HCT116 (cell line): ENCODE measurements at places on chromosomes 12 and 14. TPM values are rescaled to one million over a fixed set of nuclear protein-coding genes. Genes with fewer than 3 reads are reported as not detected.
A peak's percentile ranks its signal among the peaks of the same experiment; 100 is the strongest.

The LGMN gene
- total RNA-seq: 44.9 TPM

The PKP2 gene
- total RNA-seq: 21.5 TPM

The RND1 gene
- total RNA-seq: 2.0 TPM

The PDE3A gene
- total RNA-seq: 0.12 TPM

The KRT73 gene
- total RNA-seq: not detected

GRCh38 chr14:31219169-31219568 lies 11.6 kb upstream of the HECTD1 start:
- DNase-seq: no peak

DNA sequence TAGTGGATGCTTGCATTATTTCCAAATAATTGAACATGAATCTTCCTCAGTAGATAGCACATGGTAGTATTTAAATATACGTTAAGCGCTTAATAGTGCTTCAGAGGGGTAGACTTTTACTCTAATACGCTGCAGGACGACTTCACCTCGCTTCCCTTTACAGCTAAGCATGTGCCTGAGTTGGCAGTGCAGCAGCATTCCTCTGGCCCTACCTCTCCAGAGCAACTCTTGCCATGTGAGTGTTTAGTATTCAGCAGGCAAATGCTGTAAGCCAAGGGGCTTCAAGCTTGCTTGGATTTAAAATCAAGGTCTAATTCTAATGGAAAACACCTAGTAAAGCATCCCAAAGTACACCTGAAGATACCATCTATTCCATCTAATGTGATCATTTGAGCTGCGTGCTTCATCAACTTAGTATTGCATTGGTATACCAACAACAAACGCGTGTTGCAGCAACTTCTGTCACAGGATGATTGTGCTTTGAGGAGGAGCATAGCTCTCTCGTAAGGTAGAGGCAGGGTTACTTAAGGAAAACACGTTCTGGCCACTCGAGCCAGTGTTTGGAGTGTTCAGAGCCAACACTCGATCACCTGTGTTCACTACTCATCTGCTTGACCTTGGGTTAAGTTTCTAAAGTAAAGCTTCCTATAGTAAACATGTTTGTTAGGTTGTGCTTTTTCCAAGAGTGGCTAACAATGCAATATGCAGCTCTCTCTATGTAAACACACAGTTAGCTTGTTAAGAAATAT lies 60.6 kb downstream of the PIWIL1 start:
- no peak for DNase-seq

- DNase-seq: no peak
These were observed 9.5 kb downstream of the CDKN1B start for GRCh38 chr12:12726555-12727093.

DNA sequence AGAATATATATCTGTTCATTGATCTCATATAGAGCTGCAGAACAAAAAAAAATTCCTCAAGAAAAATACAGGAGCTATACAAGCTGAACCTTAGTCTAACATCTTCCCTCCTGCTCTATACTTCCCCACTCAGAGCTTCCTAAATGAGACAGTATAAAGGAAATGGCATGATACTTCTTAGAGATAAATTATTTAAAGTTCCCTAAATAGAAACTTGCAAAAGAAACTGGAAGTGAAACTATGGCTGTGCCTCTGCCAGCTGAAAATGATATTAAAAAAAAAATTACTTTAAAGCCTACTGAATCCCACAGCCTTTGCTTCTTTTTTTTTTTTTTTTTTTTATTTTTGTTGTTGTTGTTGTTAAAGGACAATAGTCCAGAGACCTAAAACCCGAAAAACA lies 11.6 kb upstream of the NEK9 start:
- DNase-seq: no peak

GRCh38 chr12:18468246-18469075 lies 207.1 kb downstream of the PIK3C2G start:
- no peak for DNase-seq

DNA sequence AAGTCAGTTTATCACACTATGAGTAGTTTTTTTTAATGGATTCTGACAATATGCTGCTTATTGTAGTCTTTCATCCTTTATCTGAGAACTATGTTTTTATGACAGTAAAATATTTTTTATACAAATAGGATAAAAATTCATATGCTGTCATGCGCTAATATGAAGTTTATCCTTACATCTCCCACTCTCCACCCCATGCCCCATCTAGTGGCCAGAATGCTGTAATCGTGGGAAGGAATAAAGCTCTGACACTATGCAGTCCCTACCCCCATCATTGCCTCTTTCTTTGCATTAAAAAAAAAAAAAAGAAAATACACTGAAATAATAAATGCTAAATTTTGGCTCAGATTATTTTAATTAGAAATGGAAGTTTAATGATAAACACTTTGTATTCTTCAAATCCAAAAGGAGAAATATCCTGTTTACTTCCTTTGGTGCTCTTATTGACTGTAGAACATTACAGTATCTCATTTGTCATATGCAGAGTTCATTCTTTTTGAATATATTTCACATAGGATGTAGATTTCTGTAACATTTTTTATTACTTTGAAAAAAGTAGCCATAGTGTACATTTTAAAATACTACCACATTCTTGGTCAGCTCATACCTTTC lies 145.9 kb upstream of the SLCO1C1 start:
- DNase-seq: peak; percentile 34

DNA sequence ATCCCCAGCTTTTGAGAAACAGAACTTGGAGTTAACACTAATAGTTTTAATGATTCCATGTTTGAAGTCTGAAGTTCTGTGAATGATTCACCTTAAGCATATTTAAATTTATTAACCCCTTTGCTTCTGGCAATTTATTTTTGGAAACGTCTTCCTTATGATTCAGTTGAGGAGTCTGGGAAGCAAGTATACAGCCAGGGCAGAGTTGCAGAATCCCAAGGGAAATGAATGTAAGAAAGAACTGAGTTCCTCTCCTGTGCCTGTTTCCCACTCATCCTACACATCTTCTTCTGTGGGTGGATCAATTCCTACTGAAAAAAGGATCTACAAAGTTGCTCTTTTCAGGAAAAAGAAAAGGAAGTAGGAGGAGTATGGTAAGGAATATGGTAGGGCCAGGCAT lies 108.2 kb upstream of the CCDC91 start:
- DNase-seq: no peak

DNA sequence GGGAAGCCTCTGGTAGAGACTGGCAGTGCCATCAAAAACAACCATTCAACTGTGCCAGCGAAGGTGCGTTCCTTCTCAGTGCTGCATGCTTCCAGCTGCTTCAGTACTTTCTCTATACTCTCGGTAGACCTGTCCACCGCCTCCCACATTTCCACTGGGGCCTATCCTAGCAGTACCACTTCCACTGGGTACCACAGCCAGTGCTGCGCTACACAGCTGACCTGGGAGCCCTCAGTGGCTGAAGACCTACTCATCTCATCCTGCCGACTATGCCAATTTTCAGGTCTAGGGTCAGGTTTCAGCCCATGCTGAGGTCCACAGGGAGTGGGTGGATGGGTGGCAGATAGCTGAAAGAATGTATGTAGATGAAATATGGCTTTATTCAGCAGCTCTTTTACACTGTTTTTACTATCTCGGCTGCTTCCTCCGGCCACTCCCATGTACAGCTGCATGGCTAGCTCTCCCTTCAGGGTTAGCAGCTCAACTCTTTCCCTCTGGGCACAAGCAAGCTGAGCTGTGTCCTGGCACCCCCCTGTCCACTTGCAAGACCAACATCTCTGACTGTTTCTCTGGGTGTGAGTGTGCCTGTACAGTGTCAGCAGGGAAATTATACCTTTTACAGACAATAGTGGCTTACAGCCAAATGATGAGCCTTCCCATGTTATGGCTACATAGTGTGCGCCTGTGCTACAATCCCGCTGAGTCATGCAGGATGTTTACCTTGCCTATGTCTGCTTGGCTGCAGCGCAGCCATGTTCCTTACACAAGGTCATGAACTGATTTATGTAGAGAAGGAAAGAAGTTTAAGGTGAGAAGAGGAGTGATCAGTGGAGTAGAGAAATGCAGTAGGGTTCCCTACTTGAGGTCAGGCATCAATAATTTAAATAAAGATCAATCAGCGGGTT lies 125.7 kb upstream of the DDHD1 start:
- no peak for DNase-seq

- DNase-seq: no peak
These were observed 106.6 kb upstream of the AMN1 start for GRCh38 chr12:31835276-31835882.

GRCh38 chr12:27293463-27293862 lies 39.2 kb upstream of the BMAL2 start:
- DNase-seq: no peak

- no peak for DNase-seq
These were observed 135.7 kb downstream of the CNTN1 start for GRCh38 chr12:40827683-40828592.

DNA sequence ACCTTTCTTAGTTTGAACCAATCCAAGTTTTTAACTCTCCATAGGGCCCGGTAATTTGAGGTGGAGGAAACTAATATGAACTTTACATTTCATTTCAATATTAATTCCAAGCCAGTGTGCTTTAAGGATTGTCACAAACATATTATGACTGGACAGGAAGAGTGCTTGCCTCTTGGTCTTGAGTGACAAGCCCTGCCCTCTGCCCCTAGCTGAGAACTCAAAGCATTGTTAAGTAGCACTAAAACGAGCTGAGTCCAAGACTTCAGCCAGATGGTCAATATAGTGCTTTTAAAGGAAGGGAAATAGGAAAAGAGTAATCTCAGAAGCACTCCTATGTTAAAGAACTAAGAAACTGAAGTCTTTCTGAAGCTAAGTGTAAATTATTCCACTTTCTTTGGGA lies 17.1 kb downstream of the TRMT5 start:
- DNase-seq: no peak

GRCh38 chr14:81367563-81367962 lies 32.6 kb downstream of the STON2 start:
- no peak for DNase-seq

- no peak for DNase-seq
These were observed 196.9 kb downstream of the KITLG start for GRCh38 chr12:88383405-88383804.

DNA sequence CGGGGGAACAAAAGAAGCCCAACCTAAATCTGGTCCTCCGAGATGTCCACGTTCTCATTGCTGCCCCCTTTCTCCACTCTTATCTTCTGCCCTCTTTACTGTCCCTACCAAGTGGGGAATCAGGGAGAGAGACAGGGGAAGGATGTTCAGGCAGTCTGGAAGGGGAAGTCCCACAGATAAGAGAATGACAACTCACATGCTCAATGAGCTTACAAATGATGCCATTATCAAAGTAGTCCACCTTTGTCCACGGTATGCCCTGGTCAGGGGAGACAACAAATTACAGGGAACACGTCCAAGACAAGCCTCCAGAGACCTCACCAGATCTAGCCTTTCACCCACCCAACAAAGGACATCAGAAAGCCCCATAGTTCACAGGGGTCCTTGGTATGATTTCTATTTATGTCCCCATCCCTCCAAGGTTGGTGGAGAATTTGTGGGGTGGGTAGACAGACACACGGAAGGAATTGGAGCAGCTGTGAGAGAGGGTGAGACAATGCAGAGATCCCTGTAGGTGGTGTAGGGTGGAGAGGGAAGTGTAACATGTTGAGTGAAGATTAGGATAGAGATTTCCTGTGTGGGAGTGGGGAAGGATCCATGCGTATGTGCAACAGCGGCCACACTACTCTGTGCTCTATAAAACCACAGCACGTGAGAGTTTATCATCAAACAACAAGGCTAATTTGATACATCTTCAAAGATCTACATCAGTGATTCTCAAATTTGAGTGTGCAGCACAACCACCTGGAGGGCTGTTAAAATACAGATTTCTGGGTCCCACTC lies 10.7 kb downstream of the MYO1A start:
- no peak for DNase-seq

- no peak for DNase-seq
These were observed 301.6 kb downstream of the CACNA1C start for GRCh38 chr12:2354151-2354991.

DNA sequence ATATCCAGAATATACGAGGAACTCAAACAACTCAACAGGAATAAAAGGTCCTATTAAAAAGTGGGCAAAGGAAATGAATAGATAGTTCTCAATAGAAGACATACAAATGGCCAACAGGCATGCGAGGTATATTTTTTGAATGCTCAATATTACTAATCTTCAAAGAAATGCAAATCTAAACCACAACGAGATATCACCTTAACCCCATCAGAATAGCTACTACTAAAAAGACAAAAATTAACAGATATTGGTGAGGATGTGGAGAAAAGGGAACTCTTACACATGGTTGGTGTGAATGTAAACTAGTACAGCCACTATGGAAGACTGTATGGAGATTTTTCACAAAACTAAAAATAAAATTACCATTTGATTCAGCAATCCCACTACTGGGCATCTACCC lies 99.2 kb downstream of the TMEM260 start:
- no peak for DNase-seq

DNA sequence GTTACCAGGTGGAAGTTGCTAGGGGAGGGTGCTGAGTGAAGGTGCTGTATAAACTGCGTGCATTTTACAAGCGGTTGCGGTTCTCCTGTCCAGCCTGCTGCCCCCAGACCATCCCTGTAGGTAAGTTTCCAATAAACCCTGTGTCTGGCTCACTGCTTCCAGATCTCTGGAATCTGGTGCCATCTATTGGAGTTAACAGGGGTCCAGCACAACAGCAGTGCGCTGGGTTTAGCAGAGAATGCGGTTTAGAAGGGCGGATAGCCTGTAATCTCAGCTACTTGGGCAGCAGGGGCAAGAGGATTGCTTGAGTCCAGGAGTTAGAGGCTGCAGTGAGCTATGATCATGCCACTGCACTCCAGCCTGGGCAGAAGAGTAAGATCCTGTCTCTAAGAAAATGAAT lies 4.9 kb downstream of the AACS start:
- no peak for DNase-seq

DNA sequence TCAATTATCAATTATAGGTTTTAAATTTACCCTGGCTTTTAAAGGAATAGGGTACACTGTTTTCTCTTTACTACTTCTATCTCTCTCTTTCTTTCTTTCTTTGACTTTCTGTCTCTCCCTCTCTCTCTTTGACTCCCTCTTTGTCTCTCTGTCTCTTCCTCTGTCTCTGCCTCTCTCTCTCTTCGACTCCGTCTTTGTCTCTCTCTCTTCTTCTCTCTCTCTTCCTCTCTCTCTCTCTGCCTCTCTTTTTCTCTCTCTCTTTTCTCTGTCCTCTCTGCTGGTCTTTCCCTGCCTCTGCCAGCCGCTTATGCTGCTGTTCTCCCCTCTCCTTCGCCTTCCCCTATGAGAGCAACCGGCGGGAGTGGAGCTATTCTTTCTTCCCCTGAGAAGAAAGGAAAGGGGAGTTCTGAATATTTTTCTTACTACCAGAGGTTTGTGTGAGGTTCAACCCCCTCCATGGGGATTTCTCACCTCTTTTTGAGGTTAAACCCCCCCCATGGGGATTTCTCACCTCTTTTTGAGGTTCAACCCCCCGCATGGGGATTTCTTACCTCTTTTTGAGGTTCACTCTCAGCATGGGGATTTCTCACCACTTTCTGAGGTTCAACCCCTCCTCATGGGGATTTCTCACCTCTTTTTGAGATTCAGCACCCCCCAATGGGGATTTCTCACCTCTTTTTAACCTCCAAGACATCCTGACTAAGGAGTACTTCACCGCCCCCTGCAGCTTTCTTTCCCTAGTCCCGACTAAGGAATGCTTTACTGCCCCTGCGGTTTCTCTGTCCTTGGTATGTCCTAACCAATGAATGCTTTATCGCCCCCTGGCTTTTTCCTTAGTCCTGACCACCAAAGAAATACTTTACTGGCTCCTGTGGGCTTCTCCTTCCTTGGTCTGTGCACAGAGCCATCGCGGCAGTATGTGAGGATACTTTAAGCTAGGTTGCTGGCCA lies 27.4 kb upstream of the DDHD1 start:
- DNase-seq: peak; percentile 76
